Right lung (tissue), 10 donors: ENCODE measurements at places on chromosomes 12 and 14. TPM values are rescaled to one million over a fixed set of nuclear protein-coding genes. Genes with fewer than 3 reads are reported as not detected.

The FLVCR2 gene
- polyA plus RNA-seq = 4.8 TPM

The DCAF5 gene
- polyA plus RNA-seq = 54.7 TPM

The TRAFD1 gene
- polyA plus RNA-seq = 41.1 TPM

The RAD9B gene
- 1.9 TPM for polyA plus RNA-seq

DNA sequence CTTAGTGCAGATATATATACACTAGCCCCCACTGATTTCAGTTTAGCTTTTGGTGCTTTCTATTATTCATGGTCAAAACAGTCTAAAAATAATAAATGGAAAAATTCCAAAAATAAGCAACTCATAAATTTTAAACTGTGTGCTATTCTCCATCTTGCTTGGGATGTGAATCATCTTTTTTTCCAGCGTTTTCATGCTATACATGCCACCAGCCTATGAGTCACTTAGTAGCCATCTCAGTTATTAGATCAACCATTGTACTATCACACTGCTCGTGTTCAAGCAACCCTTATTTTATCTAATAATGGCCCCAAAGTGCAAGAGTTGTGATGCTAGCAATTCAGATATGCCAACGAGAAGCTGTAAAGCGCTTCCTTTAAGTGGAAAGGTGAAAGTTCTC lies 73.9 kb upstream of the KRR1 start:
- no peak for DNase-seq

DNA sequence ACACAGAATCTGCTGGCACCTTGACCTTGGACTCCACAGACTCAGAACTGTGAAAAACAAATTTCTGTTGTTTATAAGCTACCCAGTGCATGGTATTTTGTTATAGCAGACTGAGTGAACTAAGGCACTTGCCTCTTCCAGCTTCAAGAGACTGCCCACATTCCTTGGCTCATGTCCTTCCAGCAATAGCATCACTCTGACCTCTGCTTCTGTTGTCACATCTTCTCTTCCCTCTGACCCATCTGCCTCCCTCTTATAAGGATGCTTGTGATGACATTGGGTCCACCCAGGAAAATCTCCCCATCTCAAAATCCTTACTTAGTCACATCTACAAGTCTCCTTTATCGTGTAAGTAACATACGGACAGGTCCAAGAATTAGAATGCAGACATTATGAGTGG lies 200.4 kb downstream of the PIK3C2G start:
- no peak for DNase-seq

DNA sequence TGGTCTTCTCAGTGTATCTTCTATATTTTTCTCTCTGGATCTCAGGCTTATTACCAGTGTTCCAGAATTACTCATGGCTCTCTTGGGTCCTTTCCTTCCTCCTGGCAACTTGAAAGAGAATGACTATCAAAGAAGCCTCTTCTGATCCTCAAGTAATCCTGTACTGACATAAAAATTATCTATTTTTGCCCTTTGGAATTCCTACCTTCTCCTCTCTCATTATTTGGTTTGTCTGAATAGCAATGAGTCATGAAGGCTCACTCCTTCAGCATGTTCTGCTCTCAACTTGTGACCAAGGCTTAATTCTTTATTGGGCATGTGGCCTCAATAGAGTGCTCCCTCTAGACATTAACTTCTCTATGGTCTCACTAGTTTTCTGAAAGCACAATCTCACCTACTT lies 553.6 kb upstream of the ATP2B1 start:
- no peak for DNase-seq

DNA sequence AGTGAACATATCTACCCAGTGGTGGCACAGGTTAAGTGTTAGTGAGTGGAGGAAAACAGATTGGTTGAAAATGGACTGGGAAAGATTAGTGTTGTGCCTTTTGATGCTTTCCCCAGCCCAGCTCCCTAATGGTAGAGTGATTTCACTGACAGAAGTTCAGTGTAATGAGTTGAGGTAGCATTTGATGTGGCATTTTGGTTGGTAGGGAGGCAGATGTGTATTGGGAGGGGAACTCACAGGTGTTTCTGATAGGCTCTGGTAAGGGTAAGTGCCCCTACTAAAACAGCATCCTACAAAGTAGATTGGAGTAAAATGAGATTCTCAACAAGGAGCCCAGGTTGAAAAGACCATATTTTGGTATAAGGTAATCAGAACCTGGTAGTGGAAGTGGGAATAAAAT lies 4.2 kb downstream of the TBK1 start:
- DNase-seq = no peak

DNA sequence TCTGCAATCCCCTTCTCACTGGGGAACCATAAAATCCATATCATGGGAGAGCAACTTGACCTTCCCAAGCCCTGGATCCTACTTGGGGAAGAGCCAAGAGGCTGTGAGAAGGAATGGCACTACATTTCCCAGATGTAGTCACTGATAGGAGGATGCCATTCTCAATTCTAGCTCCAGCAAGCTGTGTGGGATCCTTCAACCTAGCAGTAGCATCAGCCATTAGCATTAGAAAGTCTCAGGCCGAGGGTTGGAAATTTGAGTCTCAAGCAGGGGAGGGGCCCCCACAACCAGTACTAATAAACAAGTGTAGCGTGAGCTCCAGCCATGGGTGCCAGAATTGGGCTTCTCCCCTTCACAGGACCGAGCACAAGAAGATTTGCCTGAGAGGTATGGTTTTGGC lies 84.3 kb upstream of the NELL2 start:
- no peak for DNase-seq

DNA sequence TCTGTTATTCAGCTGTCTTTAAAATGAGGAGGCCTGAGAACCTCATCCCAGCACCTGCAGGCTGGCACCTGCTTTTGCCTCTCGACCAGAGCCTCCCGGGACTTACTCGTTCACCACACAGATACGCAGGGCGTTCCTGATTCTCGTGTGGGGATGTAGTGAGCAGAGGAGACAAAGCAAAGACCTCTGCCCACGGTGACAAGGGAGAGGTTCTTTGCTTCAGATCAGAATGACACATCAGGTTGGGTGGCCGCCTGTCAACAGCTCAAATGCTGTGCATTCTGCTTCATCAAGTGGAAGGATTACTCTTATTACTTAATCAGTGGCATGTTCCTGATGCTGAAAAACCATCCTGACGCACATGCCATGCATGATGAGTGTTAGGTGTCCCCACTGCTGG lies 24.4 kb downstream of the DEGS2 start:
- DNase-seq = no peak

DNA sequence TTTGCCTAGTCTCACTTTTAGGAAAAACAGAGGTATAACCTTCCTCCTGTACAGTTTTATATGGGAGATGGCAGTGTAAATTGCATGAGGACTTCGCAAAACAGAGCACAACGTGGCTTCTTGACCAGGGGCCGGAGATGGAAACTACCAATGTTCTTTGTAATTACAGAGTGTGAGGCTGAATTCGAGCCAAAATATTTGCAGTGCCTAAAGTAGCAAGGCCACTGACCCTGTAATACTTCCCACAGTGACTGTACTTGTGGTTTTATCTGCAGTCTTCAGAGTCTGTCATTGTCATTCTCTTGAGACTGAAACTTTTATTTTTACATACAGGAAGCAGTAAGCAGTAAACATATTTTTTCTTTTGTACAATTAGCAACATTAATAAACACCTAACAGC lies 98.9 kb downstream of the RERG start:
- DNase-seq = no peak

DNA sequence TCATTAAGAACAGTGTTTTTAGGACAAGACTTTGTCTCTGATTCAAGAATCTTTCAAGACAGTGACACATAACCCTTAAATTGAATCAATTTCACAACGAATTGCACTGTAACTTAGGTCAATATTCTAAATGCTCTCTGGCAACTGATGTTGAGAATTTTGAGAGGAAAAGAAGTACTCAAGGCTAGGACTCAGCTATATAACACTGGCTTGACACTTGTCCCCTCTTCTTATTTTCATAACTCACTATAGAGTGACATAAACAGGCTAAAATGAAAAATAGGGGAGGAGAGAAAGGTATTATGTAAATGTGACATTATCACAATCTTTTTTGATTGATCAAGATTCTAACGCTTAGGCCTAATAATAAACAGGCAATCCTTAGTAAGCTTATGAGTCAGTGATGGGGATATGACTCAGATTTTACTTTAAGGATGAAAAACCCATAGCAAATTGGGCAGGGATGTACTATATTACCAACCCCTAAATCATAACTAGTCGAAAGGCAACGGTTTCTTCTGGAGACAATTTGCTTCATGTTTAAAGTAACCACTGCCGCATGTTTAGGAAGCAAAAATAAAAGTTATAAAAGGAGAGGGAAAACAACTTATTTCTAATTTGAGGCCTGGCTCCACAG lies 10.9 kb downstream of the BTG1 start:
- no peak for DNase-seq

DNA sequence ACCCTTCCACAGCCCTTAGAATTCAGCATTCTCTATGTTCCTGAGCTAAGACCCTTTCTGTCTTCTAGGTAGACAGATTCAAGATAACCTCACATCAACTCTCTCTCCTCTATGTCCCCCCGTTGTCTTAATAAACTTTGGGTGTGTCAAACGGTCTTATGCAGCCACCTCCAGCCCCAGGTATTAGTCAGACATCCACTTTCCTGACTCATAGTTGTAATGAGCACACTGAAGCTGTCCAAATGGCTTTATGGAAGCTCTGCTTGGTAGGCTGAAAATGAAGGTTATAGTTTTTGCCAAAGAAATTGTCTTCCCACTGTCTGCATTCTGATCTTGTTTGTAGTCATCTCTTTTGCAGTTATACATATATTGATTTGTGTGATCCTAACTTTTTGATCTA lies 482.0 kb downstream of the RMST start:
- DNase-seq = no peak

- DNase-seq = no peak
These were observed 304.4 kb downstream of the DUSP6 start for GRCh38 chr12:89047856-89048418.

DNA sequence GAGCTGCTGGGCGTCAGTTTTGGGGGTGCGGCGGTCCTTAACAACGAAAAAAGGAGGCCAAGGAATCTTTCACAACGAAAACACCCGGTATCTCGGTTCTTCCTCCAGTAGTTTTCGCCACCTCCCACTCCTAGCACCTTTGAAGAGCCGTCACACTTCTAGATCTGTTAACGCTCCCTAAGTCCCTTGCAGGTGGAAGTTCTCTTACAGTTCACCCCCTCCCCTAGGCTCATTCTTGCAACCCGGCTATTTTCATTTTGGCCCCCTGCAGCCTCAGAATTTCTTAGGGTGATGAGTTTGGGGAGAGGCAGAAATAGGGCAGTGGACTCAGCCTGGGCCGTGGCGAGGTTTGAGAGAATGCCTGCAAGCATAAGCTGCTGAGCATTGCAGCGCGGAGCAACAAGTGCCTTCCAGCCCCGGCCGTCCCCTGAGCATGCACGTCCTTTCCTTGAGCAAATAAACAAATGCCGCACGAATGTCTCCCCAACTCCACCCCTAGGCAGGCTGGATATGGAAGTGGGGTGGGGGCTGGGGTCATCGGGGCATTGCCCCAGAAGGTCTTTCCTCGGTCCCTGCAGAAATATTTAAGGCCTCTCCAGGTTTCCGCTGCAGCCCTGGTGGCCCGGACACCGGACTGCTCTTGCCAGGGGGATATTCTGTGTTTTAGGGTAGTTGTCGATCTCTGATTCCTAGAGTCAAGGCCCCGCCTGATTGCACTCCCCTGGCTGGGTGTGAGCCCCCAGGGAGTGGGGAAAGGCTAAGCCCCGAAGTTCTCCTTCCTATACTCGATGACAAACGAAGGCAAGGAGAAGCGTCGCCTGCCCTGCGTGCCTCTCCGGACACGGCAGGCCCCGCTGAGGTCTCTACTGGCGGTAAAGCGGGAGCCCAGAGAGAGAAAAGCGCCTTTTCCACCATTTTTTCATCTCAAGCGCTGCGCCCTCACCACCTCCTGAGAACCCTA lies 1.6 kb downstream of the RFX4 start:
- no peak for DNase-seq

DNA sequence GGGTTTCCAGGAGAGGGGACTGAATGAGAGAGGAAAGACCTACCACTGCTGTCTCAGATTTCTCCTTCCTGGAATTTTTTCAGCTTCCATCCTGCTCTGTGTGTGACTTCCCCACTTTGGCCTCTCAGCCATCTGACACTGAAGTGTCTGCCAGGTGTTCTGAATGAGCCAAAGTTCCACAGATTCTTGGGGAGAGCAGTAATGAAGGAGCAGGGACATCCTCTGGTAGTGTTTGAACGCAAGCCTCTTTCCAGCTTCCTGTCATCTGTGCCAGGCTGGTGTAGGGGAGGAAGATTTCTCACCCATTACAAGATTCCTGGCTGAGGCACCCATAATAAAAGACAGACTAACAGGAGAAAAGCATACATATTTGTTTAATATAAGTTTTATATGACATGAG lies 141.7 kb upstream of the NRXN3 start:
- DNase-seq = no peak

DNA sequence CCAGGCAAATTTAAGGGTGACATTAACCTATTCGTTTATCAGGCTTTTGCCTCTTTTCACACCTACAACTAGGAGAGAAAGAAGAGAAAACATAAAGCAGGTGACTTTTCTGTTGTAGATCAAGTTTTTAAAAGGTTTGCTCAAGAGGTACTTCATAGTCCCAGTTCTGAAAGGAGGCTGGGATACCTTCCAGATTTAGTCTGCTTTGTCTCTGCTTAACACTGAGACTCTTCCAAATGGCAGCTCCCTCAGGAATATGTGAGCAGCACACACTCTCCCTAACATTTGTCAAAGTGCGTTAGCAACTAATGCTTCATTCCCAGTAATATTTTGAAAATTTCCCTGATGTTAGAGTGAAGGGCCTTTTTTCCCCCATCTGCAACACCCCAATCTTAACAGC lies 133.7 kb upstream of the RASSF8 start:
- DNase-seq = no peak

DNA sequence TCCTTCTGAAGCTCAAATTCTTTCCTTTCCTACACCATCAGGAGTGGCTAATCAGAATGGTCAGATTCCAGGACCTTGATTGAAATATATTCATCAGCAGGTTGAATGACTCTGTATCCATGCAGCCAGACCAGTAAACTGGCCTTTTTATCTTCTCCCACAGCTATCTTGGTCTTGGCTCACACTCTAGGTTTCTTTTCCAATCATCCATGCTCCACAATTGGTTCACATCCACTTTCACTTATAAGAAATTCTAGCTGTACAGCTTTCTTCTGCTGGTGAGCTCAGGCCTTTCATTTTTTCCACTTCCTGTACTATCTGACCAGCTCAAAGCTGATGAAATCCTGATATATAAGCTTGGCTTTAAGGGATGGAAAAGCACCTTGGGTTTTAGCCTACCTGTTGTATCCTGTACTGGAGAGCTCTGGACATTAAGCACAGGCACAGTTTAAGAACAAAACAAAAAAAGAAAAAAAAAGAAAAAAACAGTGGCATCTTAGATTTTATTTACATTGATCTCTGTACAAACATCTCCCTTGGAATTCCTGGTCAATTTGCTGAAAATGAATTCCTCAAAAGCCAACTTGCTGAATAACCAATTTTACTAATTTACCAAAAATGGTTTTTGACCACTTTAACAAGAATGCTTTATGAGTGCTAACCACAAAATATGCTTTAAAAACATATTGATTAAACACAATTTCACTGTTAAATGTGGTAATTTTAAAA lies 91.6 kb upstream of the PAWR start:
- no peak for DNase-seq

DNA sequence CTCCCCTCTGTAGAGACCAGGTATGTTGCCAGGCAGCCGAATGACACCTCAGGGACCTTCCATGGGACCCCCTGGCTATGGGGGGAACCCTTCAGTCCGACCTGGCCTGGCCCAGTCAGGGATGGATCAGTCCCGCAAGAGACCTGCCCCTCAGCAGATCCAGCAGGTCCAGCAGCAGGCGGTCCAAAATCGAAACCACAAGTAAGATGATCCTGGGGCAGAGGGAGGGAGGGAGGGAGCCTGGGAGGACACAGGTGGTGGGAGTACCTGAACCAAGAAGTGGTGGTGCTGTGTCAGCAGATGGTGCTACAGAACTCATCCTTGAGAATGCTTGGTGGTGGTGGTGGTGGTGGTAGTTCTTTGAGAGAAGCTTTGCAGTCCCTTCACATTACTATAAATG lies 1.0 kb downstream of the SMARCD1 start:
- no peak for DNase-seq
